CD4-positive, alpha-beta T cell treated with Interleukin-12 subunit alpha and Interleukin-12 subunit beta, for 1 hour (primary cell): ENCODE measurements at places on chromosomes 5 and 9.

DNA sequence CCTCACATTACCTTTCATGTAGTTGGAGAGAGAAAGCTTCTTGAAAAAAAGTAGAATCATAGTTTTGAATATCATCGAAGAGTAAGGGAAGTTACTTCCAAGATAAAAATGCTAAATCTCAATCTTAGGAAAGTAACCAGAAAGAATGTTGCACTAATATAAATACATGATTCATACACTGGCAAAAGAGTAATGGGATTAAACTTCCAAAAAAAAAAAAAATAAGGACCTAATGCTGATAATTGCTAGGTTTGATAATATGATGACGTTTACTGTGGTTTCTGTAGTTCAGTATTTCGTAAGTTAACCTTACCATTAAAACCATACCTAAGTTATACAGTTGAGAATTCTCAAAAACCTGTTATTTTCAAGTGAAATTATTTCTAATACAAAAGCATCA, 573.8 kb upstream of the CDH9 start:
- no peak for DNase-seq

GRCh38 chr5:106737111-106737510, 933.6 kb downstream of the EFNA5 start:
- DNase-seq = no peak

- DNase-seq = no peak
Measured at GRCh38 chr5:133347039-133347438, 265.3 kb downstream of the FSTL4 start.

GRCh38 chr9:98172604-98173003, 19.8 kb downstream of the CORO2A start:
- DNase-seq = no peak

DNA sequence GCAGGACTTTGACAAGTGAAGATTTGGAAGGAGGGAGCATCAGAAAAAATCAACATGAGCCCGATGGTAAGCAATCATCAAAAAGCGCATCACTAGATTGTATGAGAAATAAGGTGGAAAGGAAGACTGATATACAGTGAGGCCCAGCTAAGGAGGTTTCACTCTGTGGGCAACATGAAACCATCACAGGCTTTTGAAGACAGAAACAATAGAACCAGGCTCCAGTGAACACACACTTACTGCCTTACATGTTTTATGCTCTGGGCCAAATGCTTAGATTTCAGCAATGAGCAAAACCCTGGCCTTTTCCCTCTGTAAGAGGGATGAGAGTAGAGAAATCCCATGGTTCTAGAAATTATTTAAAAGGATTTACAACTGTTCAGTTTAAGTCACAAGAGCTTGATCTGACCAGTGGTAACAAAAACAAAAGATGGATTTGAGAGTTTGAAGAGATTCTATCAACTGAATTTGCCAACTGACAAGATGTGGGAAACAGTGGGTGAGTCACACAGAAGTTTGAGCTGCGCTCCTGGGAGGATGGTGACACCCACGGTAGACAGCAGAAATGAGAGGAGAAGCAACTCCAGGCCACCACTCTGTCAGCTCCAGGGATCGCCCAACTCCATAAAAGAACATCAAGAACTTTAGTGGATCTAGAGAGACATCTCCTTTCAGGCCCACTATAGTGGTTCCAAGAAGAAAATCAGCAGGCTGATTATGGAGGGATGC, 261.8 kb downstream of the MCTP1 start:
- DNase-seq = no peak

- DNase-seq = no peak
Measured at GRCh38 chr5:122126756-122127321, 2.5 kb upstream of the ZNF474 start.
